ENCODE measurements at places on chromosomes 3 and 15. TPM values are rescaled to one million over a fixed set of nuclear protein-coding genes. Genes with fewer than 3 reads are reported as not detected.
A peak's percentile ranks its signal among the peaks of the same experiment; 100 is the strongest.

DNA sequence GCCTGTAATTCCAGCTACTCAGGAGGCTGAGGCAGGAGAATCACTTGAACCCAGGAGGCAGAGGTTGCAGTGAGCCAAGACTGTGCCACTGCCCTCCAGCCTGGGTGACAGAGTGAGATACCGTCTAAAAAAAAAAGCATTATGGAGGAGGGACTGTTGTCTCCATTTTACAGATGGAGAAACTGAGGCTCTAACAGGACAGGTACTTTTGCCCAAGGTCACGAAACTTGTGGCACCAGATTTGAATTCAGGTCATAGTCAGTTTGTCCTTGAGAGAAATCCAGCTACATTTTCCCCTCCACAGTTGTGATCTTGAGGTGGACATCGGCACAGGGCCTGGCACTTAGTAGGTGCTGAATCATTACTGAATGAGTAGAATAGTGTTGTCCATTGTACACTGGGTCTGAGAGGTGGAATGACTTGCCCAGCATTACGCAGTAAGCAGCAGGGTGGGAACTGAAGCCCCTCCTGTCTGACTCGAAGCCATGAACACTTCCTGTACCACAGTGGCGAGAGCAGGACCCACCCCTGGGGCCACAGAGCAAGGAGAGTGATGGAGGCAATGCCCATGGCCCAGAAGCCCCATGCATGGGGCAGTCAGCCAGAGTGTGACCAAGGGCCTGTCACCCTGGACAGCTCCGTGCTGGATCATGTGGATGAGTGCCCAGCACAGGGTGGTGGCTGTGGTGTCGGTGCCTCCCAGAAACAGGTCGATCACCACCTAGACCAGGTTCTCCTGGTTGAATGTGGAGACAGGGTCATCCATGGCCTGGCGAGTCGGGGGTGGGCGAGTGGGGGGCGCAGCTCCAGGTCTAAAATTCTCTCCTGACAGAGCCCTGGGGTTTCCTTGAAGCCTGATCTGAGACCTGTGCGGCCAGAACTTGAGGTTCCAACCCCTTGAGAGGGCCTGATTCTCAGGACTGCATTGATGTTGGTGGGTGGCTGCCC, 20.4 kb upstream of the PARL start:
- ATAC-seq, result peak; percentile 46

GRCh38 chr15:33908406-33908805, 59.9 kb upstream of the CHRM5 start:
- no peak for ATAC-seq

DNA sequence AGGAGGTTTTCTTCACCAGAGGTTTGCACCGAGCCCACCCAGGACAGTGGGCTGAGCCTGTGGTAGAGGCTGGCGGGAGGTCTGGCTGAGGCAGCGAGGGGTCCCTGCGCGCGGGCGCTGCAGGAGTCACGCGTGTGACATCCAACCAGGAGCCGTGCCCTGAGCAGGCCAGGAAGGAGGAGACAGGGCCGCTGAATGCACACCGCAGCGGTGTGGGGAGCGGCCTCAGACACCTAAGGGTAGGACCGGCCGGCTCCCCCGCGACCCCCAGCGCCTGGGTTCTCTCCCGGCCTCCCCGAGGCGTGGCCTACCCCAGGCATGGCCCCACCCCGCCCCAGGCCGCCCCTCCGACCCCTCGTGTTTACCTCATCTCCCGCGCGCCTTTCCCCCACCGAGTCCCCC, 412 bp downstream of the SLC41A3 start:
- peak; percentile 62 for ATAC-seq

- ATAC-seq, result no peak
Observed at GRCh38 chr3:160842021-160843005, 86.3 kb downstream of the PPM1L start.

- ATAC-seq, result no peak
Observed at GRCh38 chr3:180961087-180961486, 28.4 kb downstream of the DNAJC19 start.

- peak; percentile 61 for ATAC-seq
Observed at GRCh38 chr15:60179786-60180391, 175.8 kb downstream of the FOXB1 start.

- ATAC-seq, result peak; percentile 48
Observed at GRCh38 chr15:41231422-41232226, 556 bp downstream of the CHP1 start.

DNA sequence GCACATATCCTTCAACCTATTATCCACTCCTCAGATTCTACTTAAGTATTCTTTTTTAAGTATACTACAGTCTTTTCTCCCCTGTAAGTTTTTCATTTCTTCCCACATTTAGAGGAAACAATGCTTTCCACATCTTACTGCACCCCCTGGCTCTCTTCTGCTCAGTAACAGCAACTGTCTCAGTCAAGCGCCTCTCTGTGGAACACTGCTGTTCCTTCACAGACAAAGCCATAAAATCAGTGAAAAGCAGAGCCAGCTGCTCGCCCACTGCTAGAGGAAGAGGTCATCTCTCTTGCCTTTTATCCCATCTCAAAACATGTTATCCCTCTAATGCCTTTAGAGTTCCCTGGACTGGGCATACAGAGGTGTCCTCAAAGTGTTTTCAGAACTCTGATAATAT, 24.8 kb downstream of the SERP1 start:
- no peak for ATAC-seq

- no peak for ATAC-seq
Observed at GRCh38 chr3:66036586-66037148, 2.1 kb downstream of the MAGI1 start.

DNA sequence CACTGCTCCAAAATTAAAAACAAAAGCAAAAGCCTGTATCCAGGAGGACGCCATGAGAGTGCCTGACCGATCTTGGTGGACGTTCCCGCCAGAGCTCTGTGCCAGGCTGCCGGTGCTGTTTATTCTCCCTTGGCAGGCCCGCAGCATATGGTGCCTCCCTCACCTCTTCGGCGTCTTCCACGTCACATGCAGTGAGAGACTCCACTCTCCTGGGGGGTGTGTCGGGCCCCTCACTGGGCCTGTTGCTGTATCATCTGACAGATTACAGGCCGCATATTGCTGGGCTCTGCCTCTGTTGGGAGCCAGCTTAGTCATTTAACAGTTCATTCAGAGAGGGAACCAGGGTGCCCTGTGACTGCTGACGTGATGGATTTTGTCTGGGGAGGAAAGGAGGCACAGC, 86.4 kb upstream of the ARRDC4 start:
- ATAC-seq, result no peak

DNA sequence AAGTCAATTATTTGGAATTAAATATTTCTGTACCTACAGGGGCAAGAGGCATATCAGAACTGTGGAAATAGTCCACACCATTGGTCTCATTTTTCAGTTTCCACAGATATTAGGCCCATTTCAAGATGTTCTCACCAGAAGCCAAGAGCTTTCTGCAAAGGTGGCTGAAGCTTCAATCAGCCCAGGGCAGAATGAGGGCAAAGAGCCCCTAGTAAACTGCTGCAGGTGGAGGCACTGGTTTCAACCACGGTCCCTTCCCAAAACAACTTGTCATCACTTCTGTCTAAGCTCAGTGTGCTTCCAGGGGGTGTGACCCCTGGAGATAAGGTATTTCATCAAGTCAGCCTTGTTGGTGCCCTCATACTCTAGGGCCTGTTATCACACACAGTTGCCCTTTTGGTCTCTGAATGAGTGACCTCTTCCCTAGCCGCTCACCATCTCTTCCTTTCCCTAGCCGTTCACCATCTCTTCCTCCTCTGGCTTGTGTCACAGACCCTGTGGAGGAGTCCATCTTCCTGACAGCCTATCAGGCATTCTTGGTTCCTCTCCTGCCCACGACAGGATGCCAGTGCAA, 21.2 kb downstream of the IL17RD start:
- no peak for ATAC-seq

GRCh38 chr3:38549957-38550840, 54.1 kb downstream of the EXOG start:
- ATAC-seq, result no peak

GRCh38 chr3:190556351-190556750, 42.5 kb downstream of the IL1RAP start:
- no peak for ATAC-seq

GRCh38 chr3:77795013-77795412, 755.1 kb downstream of the ROBO2 start:
- ATAC-seq, result peak; percentile 20

DNA sequence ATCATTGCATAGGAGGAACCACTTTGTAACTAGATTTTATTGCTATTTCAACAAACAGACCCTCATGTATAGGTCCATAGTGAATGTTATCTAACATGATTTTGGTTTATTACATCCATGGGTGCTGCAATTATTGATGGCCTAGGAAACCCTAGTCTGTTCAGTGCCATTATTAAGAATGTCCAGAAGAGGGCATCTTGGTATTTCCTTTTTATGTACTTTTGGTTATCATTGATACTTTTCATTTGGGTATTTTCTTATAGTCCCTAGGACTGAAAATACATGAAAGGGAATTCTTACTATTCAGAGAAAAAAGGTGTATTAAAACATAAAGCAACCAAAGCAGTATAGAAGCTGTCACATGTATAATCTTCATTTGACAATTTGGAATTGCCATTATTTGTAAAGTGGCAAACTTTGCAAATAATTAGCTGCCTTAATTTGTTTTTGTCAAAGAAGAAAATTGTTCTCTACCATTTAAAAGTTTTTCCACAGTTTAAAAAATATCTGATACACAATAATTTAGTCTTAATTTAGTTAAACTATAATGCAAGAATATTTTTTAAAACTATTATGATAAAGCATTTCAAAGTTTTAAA, 48.7 kb downstream of the CNOT10 start:
- no peak for ATAC-seq

GRCh38 chr15:57589754-57590153, 1.9 kb upstream of the MYZAP start:
- no peak for ATAC-seq

DNA sequence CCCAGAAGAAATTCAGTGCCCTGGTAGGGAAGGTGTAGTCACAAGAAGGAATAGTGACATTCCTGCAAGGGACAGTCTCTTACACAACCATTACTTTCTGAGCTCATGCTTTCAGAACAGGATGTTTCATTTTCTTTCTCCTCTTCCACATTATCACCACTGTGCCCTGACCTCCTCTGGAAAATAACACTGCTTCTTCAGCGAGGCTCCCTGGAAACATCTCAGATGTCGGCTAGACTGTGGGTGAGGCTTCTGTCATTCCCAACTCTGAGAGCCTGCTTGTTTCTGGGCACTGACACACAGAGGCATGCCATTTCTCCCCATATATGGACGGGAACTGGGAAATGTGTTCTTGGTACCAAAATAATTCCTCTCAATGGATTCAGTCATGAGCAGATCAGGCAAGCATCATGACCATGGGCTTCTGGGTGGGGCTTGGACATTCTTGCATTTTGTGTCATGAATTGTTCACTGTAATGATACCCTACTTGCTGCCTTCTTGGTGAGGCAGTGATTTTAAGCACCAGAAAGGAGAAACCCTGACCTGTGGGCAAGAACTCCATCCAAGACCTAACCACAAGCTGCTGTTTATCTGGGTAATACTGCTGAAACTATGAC, 14.3 kb upstream of the TNFAIP8L3 start:
- no peak for ATAC-seq

DNA sequence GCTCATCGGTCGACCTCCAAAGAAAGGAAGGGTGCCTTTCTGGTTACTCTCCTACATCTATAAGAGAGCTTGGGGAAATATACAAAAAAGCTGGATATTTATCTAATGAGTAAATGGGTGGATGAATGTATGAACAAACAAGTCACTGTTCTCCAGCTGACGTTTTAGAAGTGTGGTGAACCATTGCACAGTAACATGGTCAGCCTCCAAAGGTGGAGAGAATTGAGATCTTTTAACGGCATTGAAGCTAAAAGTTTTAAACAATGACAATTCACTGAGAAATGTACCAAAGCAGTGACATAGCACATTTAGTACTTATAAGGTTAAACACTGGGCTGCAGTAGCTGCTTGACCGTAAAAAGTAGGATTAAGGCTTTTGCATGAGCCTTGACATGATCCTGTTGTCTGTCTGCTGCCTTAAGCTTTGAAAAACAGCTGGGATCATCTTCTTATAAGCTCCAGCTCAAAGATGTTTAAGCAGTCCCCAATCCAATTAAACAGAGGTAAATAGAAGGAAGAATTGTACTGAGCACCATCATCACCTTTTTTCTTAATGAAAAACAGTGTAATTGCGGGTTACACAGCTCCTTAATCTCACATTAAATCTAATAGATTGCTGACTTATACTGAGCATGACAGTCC, 222.9 kb downstream of the WDR72 start:
- ATAC-seq, result no peak

GRCh38 chr3:176579711-176580185, 617.5 kb downstream of the TBL1XR1 start:
- no peak for ATAC-seq

Gene MESP1
- total RNA-seq, result 0.44 TPM

Gene ROBO1
- total RNA-seq, result 52.4 TPM

Gene HDC
- total RNA-seq, result 0.32 TPM

Gene TNFSF10
- 40.2 TPM for total RNA-seq

Gene SAMD7
- not detected for total RNA-seq

Gene FAM227B
- 2.6 TPM for total RNA-seq

Gene ZBBX
- 0.04 TPM for total RNA-seq

Gene ALG1L2
- not detected for total RNA-seq

Gene MFGE8
- total RNA-seq, result 43.8 TPM

Gene SRGAP3
- 5.2 TPM for total RNA-seq

Gene ANKUB1
- not detected for total RNA-seq

Gene BOC
- total RNA-seq, result 19.8 TPM

Gene RABL3
- 18.4 TPM for total RNA-seq

Gene RFTN1
- total RNA-seq, result 3.1 TPM

Gene CCR5
- 0.28 TPM for total RNA-seq

Gene FAIM
- 10.7 TPM for total RNA-seq

Gene TERC
- 10.6 TPM for total RNA-seq

Gene GOLGA8T
- not detected for total RNA-seq

Gene CORO2B
- total RNA-seq, result 0.12 TPM

Gene GP5
- 0.08 TPM for total RNA-seq
